Naive thymus-derived CD8-positive, alpha-beta T cell (primary cell): ENCODE measurements at places on chromosomes 7 and 10.

- peaks cover 2% of the 10 kb centered on the region for H3K27me3 ChIP-seq
- no peak overlapping the region for H3K27ac ChIP-seq
- no peaks in the 10 kb centered on the region for H3K36me3 ChIP-seq
- no peak overlapping the region for H3K4me3 ChIP-seq
- no peak for DNase-seq
Measured at GRCh38 chr10:75717126-75717916, 285.9 kb downstream of the LRMDA start.

DNA sequence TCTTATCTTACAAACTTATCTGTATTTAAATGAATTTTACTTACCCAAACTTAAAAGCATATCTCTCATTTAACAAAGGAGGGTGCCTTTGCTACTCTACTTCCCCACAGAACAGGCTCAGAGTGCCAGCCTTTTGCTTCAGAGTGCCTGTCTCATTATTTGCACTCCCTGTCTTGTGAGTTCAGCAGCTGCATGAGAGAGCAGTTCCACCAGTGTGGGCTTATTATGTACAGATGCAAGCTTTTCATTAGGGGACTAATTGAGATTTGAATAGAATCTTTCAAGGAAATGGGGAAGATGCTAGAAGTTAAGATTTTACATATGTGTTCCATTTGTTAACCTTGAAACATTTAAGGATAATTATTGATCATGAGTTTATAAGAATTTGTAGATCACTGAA, 310.2 kb upstream of the LRRN3 start:
- H3K36me3 ChIP-seq, result no peaks in the 10 kb centered on the region
- H3K4me1 ChIP-seq, result peaks cover 3% of the 10 kb centered on the region
- DNase-seq, result no peak
- H3K27ac ChIP-seq, result no peak overlapping the region

DNA sequence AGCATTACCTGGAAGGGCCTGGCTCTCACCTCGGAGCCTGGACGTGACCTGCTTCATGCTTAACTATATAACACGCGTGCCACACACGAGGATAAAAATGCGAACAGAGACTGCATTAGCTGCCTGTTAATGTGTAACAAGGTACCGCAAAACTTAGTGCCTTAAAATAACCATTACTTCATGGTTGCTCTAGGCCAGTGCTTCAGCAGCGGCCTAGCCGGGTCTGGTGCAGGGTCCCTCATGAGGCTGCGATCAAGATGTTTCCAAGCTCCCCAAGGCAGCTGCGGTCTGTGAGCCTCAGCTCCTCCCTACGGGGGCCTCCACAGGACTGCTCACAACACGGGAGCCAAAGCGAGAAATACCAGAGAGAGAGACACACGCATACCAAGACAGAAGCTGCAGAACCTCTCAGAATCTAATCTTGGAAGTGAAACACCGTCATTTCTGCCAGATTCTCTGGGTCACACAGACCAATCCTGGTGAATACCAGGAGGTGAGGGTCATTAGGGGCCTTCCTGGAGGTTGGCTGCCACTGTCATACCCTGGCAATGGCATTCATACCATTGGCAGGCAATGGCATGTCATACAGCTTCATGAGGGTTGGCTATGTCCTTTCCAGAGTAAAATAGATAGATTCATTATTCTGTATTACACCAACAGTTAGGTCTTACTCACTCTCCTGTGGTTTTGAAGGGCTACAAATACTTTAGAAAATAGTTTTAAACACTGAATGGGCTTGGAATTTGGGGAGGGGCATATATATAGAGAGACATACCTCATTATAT, 94.5 kb downstream of the HIPK2 start:
- no peaks in the 10 kb centered on the region for H3K27me3 ChIP-seq
- H3K4me3 ChIP-seq, result no peak overlapping the region
- no peak for DNase-seq
- H3K27ac ChIP-seq, result no peak overlapping the region
- H3K36me3 ChIP-seq, result peaks cover 15% of the 10 kb centered on the region

- no peak for DNase-seq
- H3K4me1 ChIP-seq, result peaks cover 16% of the 10 kb centered on the region
- peak overlapping the region; percentile 19 for H3K27ac ChIP-seq
- no peaks in the 10 kb centered on the region for H3K27me3 ChIP-seq
- H3K36me3 ChIP-seq, result peaks cover 5% of the 10 kb centered on the region
Measured at GRCh38 chr10:17067376-17068264, 62.0 kb downstream of the CUBN start.

DNA sequence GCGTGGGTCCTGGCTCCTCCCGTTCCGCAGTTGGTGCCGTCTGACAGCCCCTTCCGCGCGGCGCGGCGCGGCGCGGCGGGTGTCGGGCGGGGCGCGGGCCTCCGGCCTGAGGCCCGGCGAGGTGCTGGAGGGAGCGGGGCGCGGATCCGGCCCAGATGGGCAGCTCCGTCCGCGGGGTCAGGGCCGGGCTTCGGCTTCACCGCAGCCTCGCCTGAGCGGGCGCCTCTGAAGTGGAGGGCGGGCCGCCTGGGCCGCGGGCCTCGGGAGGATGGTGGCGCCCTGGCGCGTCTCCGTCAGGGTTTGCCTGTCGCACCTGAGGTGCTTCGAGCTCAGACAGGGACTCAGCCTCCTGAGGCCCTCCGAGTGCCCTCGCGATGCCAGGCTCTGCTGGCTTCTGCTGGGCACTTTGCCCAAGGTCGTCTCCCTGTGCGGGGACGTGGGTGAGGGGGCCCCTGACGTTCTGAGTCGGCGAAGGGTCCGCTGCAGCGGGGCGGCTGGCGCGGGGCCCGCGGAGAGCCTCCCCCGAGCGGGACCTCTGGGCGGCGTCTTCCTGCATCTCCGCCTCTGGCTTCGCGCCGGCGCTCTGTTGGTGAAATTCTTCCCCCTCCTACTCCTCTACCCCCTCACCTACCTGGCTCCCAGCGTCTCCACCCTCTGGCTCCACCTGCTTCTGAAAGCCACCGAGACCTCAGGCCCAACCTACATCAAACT, 473 bp downstream of the ADCK2 start:
- no peaks in the 10 kb centered on the region for H3K36me3 ChIP-seq
- peak overlapping the region; percentile 88 for H3K27ac ChIP-seq
- peak; percentile 60 for DNase-seq
- peak overlapping the region; percentile 91 for H3K4me3 ChIP-seq
- no peaks in the 10 kb centered on the region for H3K27me3 ChIP-seq
- H3K4me1 ChIP-seq, result peaks cover 46% of the 10 kb centered on the region

DNA sequence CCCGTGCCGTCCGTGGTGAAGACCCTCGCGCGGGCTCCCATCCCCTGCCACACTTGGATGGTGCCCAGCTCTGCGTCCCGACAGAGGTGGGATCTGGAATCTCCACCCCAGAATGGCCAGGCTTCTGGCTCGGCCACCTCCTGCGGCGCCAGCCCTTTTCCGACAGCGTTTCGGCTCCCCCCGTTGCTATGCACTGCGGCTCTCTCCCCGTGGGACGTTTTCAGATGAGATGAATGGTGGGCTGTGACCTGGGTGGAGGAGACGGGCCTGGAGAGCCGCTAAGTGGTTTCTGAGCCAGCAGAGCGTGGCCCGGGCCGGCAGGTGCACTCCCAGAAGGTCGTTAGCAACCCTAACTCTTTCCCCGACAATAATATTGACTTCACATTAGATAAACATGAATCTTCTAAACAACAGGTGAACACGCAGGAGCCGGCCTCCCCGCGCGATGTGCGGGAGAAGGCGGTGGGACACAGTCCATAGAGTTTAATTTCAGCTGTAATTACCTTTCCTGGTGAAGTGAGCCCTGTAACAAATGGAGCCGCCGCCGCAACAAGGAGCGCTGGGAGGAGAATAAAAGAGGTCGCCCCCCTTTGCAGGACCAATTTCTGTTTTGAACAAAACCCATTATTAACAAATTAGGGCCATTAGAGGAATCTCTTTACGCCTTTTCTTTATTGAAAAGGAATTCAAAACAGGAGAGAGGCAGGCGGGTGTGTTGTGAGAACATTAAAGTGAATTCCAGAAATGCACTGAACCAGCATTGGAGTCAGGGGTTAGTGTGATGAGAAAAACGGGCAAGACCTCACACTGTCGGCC, 294.3 kb upstream of the PFKP start:
- no peaks in the 10 kb centered on the region for H3K36me3 ChIP-seq
- H3K4me3 ChIP-seq, result no peak overlapping the region
- peaks cover 11% of the 10 kb centered on the region for H3K27me3 ChIP-seq

- peaks cover 13% of the 10 kb centered on the region for H3K27me3 ChIP-seq
- H3K36me3 ChIP-seq, result no peaks in the 10 kb centered on the region
- no peak overlapping the region for H3K4me3 ChIP-seq
- no peaks in the 10 kb centered on the region for H3K4me1 ChIP-seq
Measured at GRCh38 chr7:126948664-126949063, 304.1 kb downstream of the GRM8 start.
